ENCODE measurements at places on chromosomes 6 and 20.

DNA sequence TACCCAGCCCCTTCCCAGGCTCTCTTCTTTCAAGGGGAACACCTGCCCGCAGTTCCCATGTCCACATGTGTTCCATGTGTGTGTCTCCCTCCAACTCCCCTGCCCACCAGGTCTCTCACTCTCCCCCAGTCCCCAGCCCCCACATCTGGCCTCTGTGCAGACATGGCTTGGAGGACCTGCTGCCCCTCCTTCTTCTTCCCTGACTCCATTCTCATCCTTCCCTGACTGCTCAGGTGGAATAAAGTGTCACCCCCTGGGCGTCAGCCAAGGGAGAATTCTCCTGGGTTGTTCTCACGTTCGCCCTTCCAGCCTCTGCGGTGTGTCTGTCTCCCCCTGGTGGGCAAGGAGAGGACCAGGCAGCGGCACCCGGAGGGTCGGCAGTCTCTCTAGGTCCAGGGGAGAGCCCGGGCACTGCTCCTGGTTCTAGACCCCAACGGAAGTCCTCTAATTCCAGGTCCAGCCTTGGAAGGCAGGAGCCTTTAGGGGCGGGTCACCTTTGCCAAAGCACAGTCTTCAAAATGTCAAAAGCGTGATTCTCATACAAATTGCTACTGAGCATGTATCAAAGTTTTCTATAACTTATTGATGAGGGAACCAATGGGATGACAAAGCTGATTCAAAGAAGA, 50.5 kb downstream of the EBF4 start:
- peak; percentile 84 for DNase-seq

GRCh38 chr6:169296170-169296569, 42.5 kb upstream of the THBS2 start:
- no peak for DNase-seq

DNA sequence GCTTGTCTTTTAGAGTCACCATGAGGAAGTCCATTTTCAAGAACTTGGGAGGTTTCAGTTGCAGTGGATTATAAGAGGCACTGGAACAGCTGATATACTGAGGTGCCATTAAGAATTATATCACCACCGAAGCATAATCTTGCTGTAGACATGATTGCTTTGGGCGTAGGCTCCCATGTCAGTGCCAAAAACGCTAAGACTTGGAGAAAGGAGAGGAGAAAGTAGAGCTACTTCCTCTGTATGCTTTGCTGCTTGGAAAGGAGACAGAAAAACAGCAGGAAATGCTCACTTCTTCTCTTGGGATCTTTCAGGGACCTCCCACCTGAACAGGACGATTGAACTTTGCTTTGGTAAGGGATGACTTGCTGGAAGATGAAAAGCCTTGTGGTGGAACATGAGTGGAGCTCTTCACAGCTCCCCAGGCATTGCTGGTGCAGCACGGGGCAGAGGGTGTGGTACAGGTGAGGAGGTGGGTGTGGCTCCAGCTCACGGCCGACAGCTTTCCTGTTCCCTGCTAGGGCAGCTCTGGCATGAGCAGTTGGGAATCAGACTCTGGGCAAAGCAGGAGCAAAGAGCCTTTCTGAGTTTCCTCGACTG, 190.4 kb upstream of the JAG1 start:
- no peak for DNase-seq

DNA sequence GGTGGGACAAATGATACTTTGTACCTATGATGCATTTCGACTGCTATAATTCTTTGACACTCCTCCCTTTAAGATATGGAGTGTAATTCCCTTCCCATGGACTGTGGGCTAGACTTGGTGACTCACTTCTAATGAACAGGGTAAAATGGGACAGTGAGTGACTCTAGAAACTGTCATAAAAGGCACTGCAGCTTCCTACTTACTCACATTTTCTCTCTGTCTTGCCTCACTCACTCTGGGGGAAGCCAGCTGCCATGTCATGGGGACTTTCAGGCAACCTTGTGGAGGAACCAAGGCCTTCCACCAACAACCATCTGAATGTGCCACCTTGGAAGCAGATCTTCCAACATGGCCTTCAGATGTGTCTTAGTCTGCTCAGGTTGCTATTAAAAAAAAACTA, 12.9 kb upstream of the GFOD1 start:
- no peak for DNase-seq

- DNase-seq = no peak
These were observed 316.2 kb downstream of the KIF16B start for GRCh38 chr20:16257021-16257420.

Measured in CD4-positive, alpha-beta T cell treated with Interleukin-17A for 4 hours (primary cell).